ENCODE measurements at places on chromosomes 7 and 10.

- no peak for DNase-seq
These were observed 52.1 kb downstream of the MPP7 start for GRCh38 chr10:28250782-28251181.

GRCh38 chr7:109950821-109951564 lies 1139.9 kb upstream of the LRRN3 start:
- DNase-seq, result no peak

GRCh38 chr10:15321431-15322341 lies 49.4 kb downstream of the FAM171A1 start:
- DNase-seq, result no peak

GRCh38 chr10:69644658-69645295 lies 14.7 kb downstream of the FAM241B start:
- peak; percentile 90 for DNase-seq

DNA sequence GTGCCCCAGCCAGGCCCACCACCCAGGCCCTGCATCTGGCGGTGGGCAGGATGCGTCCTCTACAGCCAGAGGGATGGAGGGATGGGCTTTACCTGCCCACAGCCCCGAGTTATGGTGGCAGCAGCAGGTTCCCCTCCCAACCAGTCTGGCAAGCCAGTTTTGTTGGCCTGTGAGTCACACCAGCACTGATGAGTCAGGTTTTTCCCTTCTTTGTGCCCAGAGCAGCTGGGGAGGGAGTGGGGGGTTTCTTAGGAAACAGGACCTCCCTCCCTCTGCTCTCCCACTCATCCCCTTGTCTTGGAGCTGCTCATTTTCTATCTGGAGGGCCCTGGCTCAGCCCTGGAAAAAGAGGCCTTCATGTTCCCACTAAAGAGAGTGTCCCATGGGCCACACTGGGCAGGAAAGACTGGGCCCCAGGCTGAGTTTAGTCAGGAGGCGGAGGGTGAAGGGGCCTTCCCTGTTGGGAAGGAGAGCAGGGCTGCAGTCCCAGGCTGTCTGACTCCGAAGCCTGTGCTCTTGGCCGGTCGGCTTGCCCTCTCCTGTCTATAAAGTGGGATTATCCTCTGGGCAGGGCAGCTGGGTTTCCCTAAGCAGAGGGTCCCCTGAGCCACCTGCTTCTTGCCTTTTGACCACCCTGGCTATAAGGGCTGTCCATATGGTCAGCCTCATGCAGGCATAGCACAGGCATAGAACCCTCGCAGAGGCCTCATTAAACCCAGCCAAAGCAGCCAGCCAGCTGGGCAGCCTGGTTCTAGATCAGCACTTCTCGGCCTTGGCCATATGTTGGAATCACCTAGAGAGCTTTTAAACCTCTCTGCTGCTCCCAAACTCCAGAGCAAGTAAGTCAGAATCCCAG lies 30.2 kb upstream of the ANKRD2 start:
- peak; percentile 75 for DNase-seq

- no peak for DNase-seq
These were observed 61.2 kb upstream of the LRRN3 start for GRCh38 chr7:111029574-111030251.

DNA sequence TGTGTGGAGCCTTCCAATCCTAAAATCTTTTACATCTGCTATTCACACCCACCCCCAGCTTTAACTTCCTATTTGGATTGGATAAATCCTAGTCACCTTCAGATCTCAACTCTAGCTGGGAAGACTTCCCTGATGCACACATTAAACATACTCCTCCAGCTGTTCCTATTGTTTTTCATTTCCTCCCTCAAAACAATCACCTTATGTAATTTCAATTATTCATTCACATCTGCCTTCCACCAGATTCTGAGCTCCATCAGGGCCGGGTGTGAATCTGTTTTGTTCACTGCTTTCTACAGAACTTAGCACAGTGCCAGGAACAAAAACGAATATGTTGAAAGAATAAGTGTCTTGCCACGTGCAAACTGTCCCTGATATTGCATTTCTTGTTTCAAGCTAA lies 497.4 kb downstream of the PLXDC2 start:
- DNase-seq, result no peak

- DNase-seq, result no peak
These were observed 84.0 kb upstream of the SMNDC1 start for GRCh38 chr10:110388687-110389052.

DNA sequence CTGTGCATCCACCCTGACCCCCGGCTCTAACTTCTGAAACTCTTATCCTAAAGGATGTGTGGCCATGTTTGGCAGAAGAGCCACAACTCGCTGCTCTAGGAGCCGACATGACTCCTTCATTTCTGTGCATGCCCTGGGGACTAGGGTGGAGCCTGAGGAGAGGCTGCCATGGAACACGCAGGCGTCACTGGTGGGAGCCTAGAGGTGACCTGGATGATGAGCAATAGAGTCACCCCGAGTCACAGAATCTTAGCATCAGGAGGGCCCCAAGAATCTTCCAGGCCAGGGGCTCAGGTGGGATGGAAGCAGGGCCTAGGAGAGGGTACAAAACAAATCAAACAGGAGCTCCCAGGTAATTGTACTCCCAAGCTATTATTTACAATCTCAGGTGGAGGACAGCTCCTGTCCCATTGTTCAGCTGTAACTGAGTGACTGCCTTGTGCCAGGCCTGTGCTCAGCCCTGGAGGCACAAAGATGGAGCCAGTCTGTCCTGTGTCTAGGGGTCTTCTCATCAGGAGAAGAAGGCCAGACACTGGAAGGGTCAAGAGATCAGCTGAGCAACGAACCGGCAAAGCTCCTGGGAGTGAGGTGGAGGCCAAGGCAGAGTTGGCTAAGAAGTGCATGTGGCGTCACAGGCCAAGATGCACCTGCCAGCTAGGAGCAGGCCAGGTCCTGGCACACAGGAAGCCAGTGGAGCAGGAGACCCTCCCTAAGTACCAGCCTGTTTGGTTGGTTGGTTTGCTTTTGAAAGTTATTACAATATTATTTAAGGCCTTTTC lies 5.8 kb upstream of the ZNF22 start:
- DNase-seq, result no peak

DNA sequence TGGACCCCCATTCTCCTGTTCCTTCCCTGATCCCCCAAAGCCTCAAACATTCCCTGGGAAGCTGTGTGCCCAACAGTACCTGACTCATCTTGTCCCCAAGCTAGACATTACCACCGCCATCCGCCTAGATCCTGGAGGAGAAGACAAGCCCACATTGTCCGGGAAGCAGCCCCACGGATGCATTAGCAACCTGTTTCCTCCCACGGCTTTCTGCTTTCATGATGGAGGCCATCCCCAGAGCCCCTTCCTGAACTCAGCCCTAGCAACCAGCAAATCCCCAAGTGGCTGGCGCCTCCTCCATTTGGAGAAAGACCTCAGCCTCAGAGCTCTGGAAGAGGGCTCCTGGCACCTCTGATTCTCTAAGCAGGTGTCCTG lies 2.3 kb upstream of the SLC29A3 start:
- DNase-seq, result no peak

GRCh38 chr7:918118-918425 lies 36.4 kb downstream of the ADAP1 start:
- no peak for DNase-seq

DNA sequence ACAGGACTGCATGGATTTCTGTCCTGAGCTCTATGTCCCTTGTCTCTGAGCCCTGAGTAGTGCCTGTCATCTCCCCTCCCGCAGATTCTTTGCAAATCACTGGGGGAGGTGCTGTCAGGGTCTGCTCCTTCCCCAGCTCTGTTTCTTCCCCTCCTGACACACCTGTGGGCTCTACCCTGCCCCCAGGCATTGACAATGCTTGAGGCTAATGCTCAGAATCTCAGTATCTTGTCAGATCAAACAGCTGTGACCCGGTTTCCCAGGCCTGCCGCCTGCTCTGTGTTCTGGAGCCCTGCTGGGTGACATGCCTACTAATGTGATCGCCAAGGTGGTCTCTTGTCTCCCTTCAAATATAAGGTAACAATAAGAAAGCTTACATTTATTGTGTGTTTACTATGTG lies 209.0 kb downstream of the POU6F2 start:
- no peak for DNase-seq

GRCh38 chr7:99762680-99763327 lies 21.2 kb downstream of the CYP3A4 start:
- no peak for DNase-seq

DNA sequence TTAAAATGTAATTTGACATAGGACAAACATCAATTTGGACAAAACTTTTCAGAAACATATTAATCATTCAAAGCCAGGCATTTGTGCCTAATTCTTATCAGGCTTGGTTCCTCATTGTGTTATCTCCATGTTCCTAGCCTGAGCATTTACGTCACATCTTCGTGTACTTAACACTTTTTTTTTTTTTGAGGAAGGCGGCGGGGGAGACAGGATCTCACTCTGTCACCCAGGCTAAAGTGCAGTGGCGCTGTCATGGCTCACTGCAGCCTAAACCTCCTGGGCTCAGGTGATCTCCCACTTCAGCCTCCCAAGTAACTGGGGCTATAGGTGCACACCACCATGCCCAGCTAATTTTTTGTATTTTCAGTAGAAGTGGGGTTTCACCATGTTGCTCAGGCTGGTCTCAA lies 19.8 kb downstream of the HNRNPA2B1 start:
- DNase-seq, result no peak

DNA sequence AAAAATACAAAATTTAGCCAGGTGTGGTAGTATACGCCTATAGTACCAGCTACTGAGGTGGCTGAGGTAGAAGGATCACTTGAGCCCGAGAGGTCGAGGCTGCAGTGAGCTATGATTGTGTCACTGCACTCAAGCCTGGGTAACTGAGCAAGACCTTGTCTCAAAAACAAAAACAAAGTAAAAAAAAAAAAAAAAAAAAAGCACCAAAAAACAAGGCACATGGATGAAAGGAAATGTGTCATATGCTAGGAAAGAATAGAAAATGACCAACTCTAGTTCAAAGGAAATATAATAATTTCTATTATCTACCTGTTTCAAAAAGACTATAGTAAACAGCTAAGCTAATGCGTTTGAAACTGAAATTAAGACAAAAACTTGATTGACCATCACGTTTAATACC lies 33.8 kb downstream of the UBE2H start:
- no peak for DNase-seq

- no peak for DNase-seq
These were observed 148.3 kb downstream of the EXOC4 start for GRCh38 chr7:133401225-133401624.

DNA sequence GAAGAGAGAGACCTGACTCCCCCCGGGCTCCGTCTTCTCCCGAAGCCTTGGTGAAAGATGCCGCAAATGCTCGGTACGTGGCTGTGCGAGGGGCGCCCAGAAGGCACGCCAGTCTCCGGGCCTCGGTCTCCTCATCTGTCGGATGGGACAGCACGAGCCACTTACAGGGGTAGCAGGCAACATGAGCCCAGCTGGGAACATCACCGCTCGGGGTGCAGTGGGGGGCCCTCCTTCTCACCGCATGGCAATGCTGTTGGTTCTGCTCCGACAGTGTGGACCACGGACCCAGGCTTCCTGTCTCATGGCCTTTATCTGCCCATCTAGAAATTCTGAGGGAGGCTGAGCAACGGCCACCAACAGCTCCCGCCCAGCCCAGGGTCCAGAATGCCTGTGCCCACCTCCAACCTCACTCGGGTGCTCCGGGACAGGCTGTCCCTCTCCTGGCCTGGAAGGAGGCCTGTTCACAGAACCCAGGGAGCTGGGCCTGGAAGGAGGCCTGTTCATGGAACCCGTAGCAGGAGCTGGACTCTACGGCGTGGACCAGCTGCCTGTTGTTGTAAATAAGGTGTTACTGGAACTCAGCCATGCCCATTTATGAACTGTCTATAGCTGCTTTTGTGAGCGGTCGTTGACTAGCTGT lies 15.8 kb downstream of the ADAP1 start:
- DNase-seq, result no peak

- DNase-seq, result no peak
These were observed 29.6 kb downstream of the WBP1L start for GRCh38 chr10:102773320-102773719.

DNA sequence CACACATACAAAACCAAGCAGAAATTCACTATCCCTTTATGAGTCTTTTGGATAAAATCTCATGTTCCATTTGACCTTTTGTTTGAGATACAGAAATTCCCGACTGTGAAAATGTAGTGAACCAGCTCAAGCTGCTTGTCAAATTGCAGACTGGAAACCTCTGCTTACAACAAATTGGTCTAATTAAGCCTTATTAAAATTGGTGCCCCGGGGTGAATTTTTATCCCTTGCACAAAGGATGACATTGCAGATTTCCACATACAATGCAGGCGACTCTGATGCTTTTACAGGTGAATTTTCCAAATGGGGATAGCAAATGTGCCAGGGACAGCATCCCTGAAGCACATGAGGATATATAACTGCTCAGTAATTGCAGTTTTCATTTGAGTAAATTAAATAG lies 257.3 kb downstream of the BMPER start:
- no peak for DNase-seq

- no peak for DNase-seq
These were observed 53.3 kb upstream of the UBN2 start for GRCh38 chr7:139177696-139178095.

- DNase-seq, result no peak
These were observed 57.0 kb downstream of the LRRN3 start for GRCh38 chr7:111147708-111148533.

DNA sequence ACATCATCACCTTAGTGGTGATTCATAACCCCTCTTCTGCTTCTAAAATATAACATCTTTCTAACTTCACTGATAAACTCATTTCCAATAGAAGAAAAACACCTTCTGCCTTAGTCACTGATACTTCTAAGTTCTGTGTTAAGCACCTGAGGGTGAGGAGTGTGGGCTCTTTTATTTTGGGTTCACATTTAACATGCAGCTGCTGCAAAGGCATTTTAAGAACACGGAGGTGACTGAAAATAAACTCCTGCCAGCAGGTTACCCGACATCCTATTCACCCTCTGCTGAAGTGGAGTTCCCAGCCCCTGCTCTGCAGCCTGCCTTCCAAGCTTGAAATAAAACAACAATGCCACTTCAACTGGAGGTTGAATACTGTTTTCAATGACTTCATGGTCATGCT lies 202.9 kb upstream of the PLXNA4 start:
- no peak for DNase-seq

- DNase-seq, result no peak
These were observed 8.2 kb upstream of the RBP3 start for GRCh38 chr10:47339759-47340607.

GRCh38 chr7:18496341-18496700 lies 772 bp downstream of the HDAC9 start:
- no peak for DNase-seq

DNA sequence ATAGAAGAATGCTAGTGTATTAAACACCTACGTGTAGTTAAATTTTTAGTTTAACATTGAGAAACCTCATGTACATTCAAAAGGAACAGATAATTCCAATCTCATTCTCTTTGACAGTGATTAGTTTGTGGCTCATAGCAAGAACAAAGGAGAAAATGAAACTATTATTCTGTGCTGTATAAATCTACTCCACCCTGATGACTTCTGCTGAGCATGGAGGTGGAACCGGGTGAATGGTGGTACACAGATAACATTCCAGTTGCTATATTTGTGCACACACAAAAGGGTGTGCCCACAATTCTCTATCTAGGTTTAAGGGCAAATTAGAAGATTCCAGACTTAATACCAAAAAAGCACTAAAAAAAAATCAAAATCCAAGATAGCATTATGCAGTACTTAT lies 17.0 kb upstream of the RALA start:
- DNase-seq, result no peak
